ENCODE measurements at places on chromosomes 12 and 14.
A peak's percentile ranks its signal among the peaks of the same experiment; 100 is the strongest.

DNA sequence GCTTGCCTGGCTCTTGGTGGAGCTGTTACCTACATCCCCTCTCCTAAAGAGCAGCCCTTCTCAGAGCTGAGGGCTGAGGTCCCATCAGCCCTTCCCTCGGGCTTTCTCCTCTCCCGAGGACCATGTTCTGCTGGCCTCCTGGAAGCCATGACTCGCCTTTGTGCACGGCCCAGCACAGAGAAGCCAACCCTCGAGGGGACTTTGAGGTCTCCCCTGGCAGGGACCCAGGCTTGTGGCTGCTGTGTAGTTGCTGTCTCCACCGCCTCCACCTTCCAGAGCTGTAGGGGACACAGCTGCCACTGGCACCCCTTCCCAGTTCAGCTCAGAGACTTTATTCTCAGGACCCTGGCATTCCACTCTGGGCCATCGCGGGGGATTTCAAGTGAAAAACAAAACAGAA, 22.9 kb upstream of the CCND2 start:
- no peak for DNase-seq

DNA sequence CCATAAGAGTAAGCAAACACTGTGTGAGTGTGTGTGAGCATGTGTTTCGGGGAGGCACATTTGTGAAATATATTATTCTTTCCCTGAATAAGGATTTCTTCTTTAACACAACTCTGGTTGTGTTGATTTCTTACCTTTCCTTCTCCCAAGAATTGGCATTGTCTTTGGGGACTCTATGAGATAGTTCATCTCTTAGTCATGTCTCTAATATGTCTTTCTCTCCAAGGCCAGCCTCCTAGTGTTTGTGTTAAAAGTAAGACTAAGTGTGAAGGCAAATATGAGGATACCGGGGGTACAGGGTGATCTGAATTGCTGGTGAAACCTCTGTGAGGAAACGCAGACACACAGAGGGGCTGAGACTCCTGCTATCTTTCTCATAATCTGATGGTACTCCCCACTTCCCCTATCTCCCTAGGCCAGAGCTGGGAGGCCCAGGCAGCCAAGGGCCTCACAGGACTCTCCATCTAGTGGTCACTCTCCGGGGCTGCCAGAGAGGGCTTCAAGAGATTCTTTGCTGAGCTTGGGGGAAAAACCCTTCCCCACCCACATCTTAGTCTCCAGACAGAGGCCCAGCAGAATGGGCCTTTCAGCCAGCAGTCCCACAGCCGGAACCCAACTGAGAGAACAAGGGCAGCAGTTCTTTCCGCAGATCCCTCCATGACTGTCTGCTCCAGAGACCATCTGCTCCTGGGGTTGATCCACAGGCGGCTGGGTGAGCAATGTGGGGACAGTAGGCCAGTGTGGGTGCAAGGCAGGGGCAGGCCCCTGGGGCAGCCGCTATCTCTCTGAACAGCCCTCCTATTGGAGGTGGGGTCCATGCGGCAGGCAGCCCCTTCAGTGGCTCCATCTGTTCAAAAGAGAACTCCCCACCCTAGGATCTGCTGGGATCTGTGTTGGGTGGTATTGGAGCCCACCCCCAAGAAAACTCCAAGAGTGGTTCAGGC, 5.8 kb upstream of the HOXC12 start:
- DNase-seq, result no peak

- no peak for DNase-seq
Observed at GRCh38 chr12:123067654-123068053, 83.2 kb downstream of the PITPNM2 start.

GRCh38 chr14:51211149-51211548, 28.9 kb upstream of the TMX1 start:
- no peak for DNase-seq

DNA sequence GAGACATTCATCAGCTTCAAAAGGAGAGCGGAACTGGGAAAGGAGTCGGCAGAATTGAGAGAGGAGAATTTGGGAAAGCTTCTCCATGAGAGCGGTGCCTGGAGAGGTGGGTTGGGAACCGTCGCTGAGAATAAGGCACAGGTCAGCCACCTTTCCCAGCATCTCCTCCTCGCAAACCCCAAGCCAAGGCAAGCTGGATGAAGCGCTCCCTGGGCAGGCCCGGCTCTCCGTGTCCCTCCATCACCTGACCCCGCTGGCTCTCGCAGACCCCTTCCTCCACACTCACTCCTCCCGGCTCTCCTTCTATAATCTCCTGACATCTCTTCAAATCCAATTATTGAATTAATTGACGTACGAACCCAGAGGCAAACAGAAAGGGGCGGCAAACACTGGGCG, 18.9 kb upstream of the ATP5MC2 start:
- DNase-seq, result no peak

GRCh38 chr12:41972598-41972997, 172.1 kb downstream of the GXYLT1 start:
- DNase-seq, result no peak

DNA sequence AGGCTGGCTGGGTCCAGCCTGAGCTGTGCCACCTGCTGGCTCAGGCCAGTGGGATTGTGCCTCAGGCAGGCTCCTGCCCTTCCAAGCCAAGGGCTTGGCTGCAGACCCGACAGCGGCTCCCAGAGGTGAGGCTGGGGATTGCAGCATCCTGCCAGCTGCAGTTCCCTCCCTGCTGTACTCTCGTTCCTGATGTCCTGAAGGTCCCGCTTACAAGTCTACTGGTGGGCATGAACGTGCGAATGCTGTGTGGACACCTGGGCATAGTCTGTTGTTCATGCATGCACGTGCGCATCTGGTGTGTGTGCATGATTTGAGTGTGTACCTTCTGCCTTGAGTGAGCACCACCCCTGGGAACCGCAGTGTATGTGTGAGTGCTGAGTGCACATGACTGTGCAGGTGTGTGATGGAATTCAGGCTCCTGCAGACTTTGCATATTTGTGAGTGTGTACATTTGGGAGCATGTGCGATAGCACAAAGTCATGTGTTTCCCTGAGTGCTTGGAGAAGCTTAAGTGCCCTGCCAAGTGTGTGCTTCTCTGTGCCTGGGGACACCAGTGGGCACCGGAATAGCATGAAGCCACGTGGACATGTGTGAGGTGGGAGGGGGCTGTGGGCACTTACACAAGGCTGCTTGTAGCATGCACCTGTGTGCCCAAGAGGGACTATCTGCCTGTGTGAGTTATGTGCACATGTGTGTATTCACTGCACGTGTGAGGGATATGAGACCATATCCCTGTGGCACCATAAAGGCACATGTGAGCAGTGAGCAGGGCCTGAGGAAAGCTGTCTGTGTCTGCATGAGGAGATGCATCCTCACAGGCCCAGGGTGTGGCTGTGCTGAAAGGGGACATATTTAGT, 19.3 kb upstream of the KRT7 start:
- peak; percentile 25 for DNase-seq

- no peak for DNase-seq
Observed at GRCh38 chr12:108822497-108823205, 34.7 kb downstream of the SSH1 start.

- DNase-seq, result no peak
Observed at GRCh38 chr14:21440859-21441258, 15.1 kb downstream of the CHD8 start.

GRCh38 chr14:55717621-55718020, 137.6 kb downstream of the KTN1 start:
- no peak for DNase-seq

- DNase-seq, result no peak
Observed at GRCh38 chr12:47868041-47868440, 36.8 kb downstream of the VDR start.

- no peak for DNase-seq
Observed at GRCh38 chr14:49679271-49679670, 8.7 kb downstream of the POLE2 start.

DNA sequence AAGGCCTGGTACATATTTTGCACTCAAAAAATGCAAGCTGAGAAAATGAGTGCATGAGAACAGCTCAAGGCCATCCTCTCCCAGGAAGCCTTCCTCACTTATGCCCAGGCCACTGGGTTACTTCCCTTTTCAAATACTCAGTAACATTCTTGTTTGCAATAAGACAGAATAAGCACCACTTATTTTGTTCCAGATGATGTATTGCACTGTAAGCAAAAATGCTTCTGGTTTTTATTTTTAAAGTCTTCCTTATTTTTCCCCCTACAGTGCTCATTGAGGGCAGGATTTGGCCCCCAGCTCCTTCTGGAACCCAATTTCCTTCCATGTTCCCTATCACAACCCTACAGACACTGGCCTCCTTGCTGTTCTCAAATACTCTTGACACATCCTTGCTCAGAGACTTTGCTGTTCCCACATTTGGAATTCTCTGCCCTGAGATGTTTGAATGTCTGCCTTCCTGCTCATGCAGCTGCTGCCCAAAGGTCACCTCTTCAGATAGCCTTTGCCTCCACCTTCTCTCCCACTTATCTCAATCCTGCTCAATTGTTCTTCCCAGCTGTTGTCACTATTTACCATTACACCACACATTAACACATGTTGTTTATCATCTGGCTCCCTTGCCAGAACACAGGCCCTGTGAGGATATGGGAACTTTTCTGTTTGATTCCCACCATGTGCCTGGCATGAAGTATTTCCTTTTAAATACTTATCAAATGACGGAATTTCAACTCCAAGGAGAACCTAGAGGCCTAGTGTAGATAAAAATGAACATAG, 49.9 kb downstream of the IFNG start:
- no peak for DNase-seq

DNA sequence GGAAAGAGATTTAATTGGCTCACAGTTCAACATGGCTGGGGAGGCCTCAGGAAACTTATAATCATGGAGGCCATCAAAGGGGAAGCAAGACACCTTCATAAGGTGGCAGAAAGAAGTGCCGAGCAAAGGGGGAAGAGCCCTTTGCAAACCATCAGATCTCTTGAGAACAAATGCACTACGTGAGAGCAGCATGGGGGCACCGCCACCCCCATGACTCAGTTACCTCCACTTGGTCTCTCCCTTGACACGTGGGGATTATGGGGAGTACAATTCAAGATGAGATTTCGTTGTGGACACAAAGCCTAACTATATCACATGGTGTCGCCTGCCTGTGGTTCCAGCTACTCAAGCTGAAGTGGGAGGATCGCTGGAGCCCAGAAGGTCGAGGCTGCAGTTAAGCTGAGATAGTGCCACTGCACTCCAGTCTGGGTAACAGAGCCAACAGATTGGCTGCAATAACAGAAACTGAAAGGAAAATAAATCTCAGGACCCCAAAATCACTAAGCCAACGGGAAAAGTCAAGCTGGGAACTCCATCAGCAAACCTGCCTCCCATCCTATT, 10.0 kb upstream of the CDCA4 start:
- no peak for DNase-seq

- DNase-seq, result peak; percentile 18
Observed at GRCh38 chr14:100159094-100159864, at the start of gene DEGS2. Gene DEGS2 (minus strand): TSS chr14:100159645. CDS start chr14:100159587, 58 bp downstream.

DNA sequence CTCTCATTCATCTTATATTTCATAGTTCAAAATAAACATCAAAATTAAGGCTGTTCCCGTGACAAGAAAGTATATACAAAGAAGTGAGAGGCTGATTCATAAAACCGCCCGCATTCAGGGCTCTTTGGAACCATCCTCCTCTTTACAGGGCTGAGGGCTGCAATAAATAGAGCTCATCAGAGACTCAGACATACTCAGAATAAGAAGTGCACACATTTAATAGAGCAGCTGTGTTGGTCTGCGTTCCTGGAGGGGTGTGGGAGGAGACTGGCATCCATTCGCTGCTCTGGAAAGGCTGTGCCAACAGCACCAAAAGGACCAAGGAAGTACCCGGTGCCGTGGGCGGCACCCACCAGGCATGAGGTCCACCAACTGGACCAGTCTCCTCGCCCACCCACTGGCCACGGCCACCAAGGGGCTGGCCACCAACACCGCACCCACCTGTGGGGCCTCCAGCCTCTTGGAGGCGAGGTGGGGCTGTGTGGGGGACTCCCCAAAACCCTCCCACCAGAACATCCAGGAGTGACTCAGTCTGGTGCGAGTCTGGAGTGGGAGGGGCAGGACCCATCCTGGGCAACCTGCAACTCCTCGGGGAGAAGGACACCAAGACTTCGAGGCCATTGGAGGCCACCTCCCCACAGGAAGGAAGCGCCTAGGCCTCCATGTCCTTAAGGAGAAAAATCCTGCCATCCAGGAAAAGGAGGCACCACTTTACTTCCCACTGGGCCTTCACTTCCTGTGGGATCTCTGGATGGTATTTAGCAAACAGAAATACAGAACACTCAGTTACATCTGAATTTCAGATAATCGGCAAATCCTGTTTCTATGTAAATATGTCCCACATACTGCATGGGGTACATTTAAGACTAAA, 32.7 kb downstream of the VCPKMT start:
- peak; percentile 75 for DNase-seq

GRCh38 chr12:59823567-59823966, 227.7 kb downstream of the SLC16A7 start:
- DNase-seq, result no peak

DNA sequence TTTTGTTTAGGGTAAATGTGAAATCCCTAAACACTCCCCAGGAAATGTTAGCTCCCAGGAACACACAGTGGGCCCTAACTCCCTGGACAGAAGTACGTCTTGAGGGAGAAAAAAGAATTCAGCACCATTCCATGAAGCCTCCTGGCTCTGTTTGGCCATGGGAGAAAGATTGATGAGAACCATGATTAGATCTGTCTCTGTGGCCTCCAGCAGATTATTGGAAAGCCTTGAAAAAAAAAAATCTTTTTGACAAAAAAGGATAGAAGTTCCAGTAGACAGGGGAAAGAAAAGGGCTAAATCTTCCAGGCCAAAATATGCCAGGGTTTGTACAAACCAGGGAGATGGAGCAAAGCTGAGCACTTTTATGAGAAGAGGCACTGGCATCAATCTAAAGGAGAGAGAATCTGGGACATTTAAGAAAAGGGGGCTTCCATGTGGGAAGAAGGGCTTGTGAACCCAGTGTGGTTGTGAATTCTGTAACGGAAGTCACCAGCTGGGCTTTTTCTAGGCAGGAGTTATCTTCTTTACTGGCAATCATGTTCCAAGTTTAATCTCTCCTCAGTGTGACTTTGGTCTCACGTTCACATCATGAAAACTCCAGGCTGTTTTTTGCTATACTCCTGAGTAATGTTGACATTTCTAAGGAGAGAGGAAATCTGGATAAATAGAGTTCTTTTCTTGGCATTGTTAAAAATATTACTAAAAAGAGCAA, 426.7 kb downstream of the RAD51B start:
- no peak for DNase-seq

DNA sequence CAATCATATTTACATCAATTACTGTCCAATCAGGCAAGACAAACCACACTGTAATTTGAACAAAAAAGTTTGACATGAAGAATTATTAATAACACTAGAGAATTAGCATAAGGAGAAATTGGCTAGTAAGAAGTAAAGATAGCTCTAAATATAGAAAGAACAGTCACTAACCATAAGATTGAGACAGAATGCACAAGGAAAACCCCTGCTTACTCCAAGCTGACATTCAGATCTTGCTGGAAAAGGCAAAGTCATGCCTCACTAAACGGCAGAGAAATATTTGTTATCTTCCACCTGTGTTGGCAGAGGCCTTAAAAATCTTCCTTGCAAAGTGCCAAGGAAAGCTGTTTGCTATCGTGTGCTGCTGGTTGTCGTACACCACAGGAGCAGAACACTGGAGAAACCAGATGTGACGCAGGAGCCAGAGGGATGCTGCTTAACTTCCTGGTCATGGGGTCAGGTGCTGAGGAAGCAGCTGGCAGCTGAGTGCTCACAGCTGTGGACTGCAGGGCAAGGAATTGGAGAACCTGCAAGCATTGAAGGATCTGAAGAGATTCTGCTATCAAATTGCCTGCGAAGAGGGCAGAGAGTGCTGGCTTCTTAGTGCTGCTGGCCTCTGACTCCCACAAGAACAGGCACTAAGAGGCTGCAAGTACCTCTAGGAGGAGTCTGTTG, 1323.3 kb downstream of the LRFN5 start:
- DNase-seq, result no peak

Measured in CD4-positive, alpha-beta T cell treated with Interleukin-4 for 4 hours (primary cell).